BJ (cell line): ENCODE measurements at places on chromosomes 6 and 20. TPM values are rescaled to one million over a fixed set of nuclear protein-coding genes. Genes with fewer than 3 reads are reported as not detected.

The CTAGE9 gene
- polyA plus RNA-seq: not detected in 2 replicates

The TMEM181 gene
- 20.6 and 30.6 TPM in 2 replicates for polyA plus RNA-seq

The AK9 gene
- 1.3 and 3.1 TPM in 2 replicates for polyA plus RNA-seq

- no peak for DNase-seq
Observed at GRCh38 chr20:58891718-58892140, 39.2 kb downstream of the GNAS start.

- DNase-seq: no peak
Observed at GRCh38 chr6:73004861-73005260, 220.4 kb downstream of the KHDC1L start.

- no peak for DNase-seq
Observed at GRCh38 chr6:137910424-137910834, 43.4 kb downstream of the TNFAIP3 start.

GRCh38 chr20:2812189-2812588 is 2.6 kb upstream of the C20orf141 start:
- DNase-seq: no peak

DNA sequence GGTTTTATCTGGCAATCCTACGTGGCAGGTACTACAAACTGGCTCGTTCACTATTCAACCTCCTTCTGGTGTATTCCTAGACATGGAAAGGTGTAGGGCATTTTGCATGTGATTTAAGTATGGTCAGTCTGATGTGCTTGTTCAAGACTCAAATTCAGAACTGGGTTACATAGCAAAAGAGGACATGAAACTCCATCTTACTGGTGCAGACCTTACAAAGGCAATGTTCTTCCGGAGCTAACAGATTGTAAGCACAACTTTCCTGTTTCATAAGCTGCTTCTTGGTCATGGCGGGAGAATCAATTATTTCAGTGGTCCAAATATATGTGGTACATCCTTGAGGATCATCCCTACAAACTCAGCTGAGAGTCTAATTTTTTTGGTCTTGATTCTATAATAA is 703.4 kb downstream of the EPM2A start:
- no peak for DNase-seq

DNA sequence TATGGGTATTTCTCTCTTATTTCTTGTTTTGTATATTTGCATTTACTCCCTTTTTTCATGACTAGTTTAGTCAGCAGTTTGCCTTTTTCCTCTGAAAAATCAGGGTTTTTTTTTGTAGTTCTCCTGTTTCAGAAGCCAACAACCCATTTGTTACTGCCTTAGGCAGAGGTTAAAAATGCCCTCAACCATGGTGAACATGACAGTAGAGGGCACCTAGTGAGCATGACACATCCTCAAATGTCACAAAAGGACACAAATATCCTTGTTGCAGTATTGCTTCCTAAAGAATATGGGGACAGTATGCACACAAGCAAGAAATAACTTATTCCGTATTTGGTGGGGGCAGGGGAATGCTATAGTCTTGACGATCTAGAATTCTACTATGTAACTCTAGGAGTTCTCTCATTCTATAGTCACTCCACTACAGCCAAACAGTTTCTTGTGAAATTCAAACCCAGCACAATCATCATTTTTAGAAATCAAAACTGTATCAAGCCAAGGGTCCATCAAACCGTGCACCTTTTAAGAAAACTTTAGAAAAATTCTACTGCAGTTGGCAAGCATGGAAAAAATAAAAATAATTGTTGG is 47.0 kb downstream of the GOPC start:
- no peak for DNase-seq
